ENCODE measurements at places on chromosomes 7 and 10.

DNA sequence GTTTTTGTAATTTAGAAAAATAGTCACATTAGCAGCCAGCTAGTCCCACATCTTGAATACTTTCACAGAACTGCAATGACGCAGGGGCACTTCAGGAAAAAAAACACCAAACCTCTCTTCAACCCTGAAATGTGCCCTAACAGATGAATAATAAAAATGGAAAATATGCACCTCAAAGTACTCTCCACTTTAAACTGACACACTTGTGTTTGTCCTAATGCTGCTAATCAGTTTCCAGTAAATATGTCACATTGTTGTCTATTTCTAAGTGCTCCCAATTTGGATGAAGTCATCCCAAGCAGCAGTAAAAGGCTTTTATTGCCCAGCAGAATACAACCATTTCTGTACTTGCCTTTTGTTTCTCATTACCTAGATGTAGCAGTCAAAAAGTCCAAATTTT lies 86.7 kb downstream of the PARD3 start:
- DNase-seq: no peak

GRCh38 chr10:14604181-14605142 lies 170.2 kb downstream of the FAM107B start:
- no peak for DNase-seq

DNA sequence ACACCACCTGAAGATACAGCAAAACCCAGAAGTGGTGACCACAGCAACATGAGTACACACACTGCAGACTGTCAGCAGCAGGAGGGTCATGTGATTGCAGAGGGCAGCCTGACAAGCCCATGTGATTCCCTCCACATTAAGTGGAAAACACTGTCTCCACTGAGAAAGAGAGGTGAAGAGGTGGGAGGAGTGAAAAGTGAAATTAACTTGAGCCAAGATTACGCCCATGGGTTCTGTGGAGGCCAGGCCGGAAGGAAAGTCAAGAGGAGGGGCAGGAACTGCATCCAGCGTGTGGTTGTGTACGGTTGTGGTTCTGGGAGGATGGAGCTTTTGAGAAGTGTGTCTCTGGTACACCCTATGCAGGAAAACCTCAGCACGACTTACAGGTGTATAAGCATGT lies 138.5 kb downstream of the PLXNA4 start:
- no peak for DNase-seq

DNA sequence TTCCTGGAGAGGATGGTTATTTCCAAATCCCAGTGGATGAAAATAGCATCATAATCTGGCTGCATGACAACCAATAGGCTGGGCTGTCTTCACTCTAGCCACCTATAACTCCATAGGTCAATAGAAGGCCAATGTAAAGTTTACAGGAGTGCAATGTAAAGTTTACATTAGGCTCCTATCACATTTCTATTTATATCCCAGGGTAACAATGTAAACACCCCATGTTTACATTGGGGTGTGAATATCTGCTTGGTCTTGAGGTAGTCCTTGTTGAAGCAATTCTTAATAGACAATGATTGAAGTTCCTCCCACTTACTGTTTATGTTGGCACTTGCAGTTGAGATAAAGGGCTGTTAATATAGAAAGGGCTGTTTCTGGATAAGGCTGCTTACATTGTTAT lies 21.5 kb downstream of the CH25H start:
- DNase-seq: no peak

DNA sequence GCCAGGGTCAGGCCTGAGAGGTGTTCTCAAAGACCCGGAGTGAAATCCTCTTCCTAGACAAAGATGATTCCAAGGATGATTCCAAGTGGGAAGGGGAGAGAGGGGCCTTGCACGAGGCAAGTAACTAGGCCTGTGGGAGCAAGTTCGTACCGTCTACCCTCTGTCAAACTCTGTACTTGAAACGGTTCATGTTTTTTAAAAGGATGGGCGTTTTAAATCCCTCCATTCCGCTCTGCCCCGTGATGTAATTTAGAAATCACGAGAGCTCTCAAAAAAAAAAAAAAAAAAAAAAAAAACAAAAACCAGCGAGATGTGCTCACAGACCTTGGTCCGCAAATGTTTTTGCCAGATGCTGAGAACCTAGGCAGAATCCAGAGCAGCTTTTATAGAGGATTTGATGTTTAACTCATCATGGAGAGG lies 114.7 kb upstream of the CARD11 start:
- DNase-seq: no peak

GRCh38 chr10:114649217-114649903 lies 8.7 kb downstream of the ABLIM1 start:
- DNase-seq: no peak

DNA sequence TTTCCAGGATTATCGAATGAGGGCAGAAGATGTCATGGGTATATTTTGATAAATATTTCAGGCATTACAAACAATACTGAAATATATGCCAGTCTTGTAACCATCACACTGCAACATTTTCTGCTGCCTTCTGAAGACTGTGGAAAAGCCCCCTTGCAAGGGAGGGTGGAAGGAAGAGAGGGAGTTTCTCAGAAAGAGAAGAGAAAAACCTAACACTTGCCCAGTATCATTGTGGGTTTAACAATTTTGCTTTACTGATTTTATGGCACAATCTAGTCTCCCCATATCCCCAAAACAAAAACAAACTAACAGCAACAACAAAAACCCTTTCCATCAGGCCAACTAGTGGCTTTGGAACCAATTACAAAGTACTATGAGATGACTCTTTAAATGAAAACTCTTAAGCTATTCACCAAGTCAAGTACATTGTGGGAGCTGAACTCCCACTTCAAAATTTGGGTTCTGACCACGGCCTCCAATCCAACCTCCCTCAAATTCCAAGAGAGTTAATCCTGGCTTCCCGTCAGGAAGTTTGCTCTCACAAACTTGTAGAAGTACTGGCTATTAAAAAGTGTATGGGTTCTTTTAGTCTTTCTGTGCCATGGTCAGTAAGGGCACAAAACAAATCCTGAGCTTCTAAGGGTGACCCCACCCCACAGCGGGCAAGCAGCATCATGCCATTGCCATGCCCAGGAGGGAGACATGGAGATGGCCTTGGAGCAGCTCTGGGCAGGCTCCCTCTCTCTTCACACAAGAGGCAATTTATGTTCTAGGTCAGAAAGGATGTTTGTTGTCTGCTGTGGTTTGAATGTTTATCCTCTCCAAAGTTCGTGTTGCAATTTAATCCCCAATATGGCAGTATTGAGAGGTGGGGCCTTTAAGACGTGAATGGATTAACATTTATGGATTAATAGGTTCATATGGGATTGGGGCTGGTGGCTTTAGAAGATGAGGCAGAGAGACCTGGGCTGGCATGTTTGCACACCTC lies 96.3 kb downstream of the JAZF1 start:
- no peak for DNase-seq

- DNase-seq: no peak
Observed at GRCh38 chr10:34003561-34003960, 669.1 kb upstream of the NRP1 start.

DNA sequence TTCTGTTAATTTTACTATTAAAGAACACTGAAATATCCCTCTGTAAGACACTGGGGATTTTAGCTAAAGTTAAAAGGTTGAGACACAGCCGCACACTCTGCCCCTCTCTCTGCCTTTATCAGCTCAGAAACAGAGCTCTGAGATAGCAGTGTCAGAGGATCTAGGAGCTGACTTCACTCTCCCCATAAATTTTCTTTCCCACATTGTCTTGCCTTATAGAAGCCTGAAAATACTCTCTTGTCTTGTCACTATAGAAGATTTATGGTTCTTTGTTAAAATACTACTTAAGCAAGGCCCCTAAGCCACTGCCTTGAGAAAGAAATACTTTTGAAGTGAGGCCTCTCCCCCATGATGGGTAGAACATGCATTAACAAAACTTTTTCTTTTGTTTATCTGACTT lies 105.7 kb upstream of the C10orf90 start:
- no peak for DNase-seq

GRCh38 chr7:78345293-78345911 lies 546.8 kb downstream of the PHTF2 start:
- DNase-seq: no peak

- no peak for DNase-seq
Observed at GRCh38 chr7:101023839-101024238, 4.0 kb downstream of the MUC17 start.

DNA sequence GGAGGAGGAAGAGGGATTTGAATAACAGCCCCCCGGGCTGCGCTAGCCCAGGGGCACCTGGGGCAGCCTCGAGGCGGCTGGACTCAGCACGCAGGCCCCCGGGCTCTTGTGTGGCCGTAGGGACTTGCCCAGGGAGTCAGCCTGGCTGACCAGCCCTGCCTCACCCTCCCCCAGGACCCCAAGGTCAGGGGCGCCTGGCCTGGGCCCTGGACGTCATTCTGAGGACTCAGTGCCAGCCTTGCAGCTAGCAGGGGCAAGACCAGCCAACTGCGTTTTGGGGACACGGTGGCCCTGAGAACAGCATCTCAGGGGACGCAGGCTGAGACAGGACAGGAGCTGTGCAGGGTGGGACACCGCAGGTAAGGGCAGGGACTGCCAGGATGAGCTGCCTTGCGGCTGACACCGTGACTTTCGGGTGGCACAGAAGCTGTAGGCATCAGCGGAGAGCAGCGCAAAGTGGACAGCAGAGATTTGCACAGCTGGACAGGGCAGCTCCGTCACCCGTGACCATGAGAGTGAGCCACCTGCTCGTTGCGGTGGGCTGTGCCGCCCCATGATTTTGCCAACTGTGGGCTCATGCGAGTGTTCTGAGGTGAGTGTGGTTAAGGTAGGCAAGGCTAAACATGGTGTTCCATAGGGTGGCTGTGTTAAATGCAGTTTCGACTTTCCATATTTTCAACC lies 48.1 kb upstream of the UBE3C start:
- no peak for DNase-seq

DNA sequence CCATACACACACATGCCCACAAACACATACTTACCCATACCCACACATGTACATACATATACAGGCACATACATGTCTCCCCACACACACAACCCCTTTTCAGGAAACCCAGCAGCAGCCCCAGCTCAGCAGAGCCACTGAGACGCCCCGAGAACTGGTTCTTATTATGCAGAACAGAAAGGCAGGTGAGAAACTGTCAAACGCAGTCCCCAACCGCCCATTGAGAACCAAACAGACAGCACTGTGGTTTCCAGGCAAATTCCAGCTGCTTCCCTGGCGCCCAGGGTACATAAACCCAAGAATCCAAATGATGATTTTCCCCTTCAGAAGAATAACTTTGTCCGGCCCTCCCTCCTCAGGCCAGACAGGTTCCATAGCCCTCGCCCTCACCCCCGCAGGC lies 366.6 kb upstream of the ZMIZ1 start:
- DNase-seq: no peak

- no peak for DNase-seq
Observed at GRCh38 chr10:11300026-11300425, 282.4 kb downstream of the CELF2 start.

DNA sequence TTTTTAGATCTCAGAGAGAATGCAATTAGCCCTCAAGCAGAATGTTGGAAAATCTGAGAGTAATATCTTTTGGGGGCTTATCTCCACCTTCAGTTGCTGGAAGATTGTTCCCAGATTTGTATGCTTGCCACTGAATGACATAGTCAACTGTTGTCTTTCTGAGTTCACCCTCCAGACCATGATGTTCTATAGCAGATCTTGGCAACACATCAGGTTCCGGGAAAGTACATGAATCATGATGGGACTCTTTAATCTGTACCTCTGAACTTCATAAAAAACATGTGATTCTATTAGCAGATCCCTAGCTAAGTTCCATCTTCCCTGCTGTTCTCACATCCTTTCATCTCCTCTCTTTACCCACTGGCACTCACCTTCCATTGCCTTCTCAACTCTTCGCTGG lies 68.9 kb downstream of the PLCE1 start:
- no peak for DNase-seq

DNA sequence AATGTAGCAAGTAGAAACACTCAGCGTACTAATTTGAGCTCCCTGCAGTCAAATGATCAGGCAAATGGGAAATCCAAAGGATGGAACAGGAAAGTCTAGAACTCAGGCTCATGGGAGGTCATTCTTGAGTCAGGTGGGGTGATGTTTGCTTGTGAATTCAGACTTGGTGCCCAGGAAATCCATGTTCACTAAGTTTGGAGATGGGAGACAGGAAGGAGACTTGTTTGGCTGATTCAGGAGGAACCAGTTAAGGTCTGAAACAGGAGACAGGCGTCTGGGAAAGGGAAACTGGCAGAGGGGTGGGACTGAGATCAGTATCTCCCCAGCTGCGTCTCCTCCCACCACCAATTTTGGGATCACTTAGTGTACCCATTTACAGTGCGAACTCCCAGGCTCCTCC lies 38.4 kb upstream of the ZNF438 start:
- DNase-seq: no peak

GRCh38 chr10:21401196-21401595 lies 124.3 kb downstream of the SKIDA1 start:
- no peak for DNase-seq

DNA sequence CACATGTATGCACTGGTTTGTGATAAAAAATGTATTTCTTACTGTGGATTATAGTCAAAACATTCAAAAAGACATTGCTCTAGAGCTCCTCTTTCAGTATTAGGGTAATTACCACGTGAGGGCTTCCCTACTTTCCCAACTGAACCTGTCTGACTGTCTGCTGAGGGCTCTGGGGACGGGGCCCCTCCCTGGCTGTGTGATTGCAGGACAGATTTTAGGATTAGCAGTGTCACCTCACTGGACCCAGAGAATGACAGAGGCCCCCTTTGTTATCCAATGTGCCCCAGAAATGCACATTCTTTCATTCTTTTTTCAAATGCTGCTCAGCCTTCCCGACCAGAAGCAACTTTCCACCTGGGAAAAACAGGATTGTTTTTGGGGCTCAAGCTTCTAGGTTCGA lies 43.6 kb upstream of the MXI1 start:
- DNase-seq: no peak

- DNase-seq: no peak
Observed at GRCh38 chr10:83425306-83425705, 714.0 kb upstream of the GHITM start.

GRCh38 chr7:101956130-101956529 lies 138.7 kb downstream of the CUX1 start:
- no peak for DNase-seq

DNA sequence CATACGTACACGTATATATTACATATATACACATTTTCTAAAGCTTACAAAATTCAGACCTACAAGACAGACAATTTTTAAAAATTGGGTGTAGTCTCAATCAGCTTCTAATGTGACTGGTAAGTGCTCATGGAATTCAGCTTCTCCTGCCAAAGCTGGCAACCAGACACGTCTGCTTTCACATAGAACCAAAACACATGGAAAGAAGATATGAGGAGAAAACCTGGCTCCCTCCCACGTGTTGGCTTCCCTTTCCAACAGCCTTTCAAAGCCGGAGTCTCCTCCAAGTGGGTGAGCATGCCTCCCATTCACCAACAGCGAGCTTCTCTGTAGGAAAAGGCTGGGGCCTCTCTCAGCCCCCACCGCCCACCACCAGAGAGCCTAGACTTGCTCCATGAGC lies 33.4 kb downstream of the CDCA7L start:
- no peak for DNase-seq

DNA sequence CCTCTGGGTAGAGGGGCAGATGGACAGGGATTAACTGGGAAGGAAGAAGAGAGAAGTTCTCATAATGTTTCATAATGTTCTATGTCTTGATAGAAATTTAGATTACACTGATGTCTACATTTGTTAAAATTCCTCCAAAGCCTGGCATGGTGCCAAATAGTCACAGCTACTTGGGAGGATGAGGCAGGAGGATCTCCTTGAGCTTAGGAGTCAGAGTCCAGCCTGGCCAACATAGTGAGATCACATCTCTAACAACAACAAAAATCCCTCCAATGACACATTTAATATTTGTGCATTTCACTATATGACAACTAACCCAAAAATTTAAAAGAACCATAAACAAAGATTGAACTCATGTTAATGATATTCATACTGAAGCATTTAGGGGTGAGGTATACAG lies 33.0 kb upstream of the PPP1R3C start:
- DNase-seq: no peak

- no peak for DNase-seq
Observed at GRCh38 chr10:44467900-44468299, 83.0 kb upstream of the CXCL12 start.
